ENCODE measurements at places on chromosomes 1 and 21. TPM values are rescaled to one million over a fixed set of nuclear protein-coding genes. Genes with fewer than 3 reads are reported as not detected.

The TLR5 gene
- not detected for total RNA-seq

The ASCL5 gene
- not detected for total RNA-seq

The CASZ1 gene
- total RNA-seq: 1.7 TPM

The PCBP3 gene
- not detected for total RNA-seq

The ATXN7L2 gene
- 10.2 TPM for total RNA-seq

The CYP4X1 gene
- total RNA-seq: 0.03 TPM

The CRYAA gene
- not detected for total RNA-seq

The TMEM52 gene
- 0.69 TPM for total RNA-seq

The DYNLT5 gene
- not detected for total RNA-seq

The ZP4 gene
- not detected for total RNA-seq

The GBP1 gene
- total RNA-seq: 12.9 TPM

The MMEL1 gene
- not detected for total RNA-seq

The SAMD13 gene
- 0.79 TPM for total RNA-seq

The C1orf167 gene
- total RNA-seq: not detected

The TINAGL1 gene
- 14.5 TPM for total RNA-seq

The PLD5 gene
- total RNA-seq: 0.33 TPM

The VCAM1 gene
- total RNA-seq: not detected

The FMO2 gene
- not detected for total RNA-seq

The CACNA1S gene
- total RNA-seq: not detected

The KRTAP6-1 gene
- total RNA-seq: not detected

The FCGR2B gene
- total RNA-seq: not detected

The PLEKHG5 gene
- 20.3 TPM for total RNA-seq

The ETV3L gene
- not detected for total RNA-seq

The HOOK1 gene
- total RNA-seq: not detected

The PADI6 gene
- not detected for total RNA-seq

The RGS13 gene
- not detected for total RNA-seq

The CLDN8 gene
- not detected for total RNA-seq

The PSRC1 gene
- 65.2 TPM for total RNA-seq

The A3GALT2 gene
- total RNA-seq: not detected

The LIN28A gene
- not detected for total RNA-seq

The SPRR2E gene
- total RNA-seq: not detected

The FCN3 gene
- total RNA-seq: not detected

The TNNI3K gene
- total RNA-seq: not detected

The UBL4B gene
- not detected for total RNA-seq

The S100A1 gene
- 0.17 TPM for total RNA-seq

The GSTM1 gene
- 17.0 TPM for total RNA-seq

The NR0B2 gene
- total RNA-seq: not detected

The LCE2B gene
- total RNA-seq: not detected

The SPRR3 gene
- not detected for total RNA-seq

The DMRTA2 gene
- not detected for total RNA-seq

The CNR2 gene
- not detected for total RNA-seq

The PLEKHO1 gene
- total RNA-seq: 45.1 TPM

The NTMT2 gene
- not detected for total RNA-seq

The COL11A1 gene
- 0.10 TPM for total RNA-seq

All from HT1080 (cell line).